ENCODE measurements at places on chromosomes 2 and 18.

DNA sequence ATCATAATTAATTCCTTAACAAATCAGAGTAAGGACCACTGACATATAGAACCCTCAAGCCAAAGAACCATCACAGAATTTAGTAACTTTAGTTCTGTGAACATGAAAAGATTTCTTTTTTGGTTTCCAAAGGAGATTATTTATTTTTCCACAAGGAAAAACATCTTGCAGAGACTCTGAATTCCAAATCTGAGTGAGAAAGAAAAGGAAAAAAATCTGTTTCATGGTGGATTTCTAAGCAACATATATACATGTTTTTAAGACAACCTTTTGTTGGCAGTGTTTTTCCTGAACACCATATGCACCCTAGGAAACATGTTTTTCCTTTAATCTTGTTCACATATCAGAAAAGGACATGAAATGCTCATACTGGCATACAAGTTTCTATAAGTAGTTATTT, 149.8 kb downstream of the AGPS start:
- no peak for DNase-seq

DNA sequence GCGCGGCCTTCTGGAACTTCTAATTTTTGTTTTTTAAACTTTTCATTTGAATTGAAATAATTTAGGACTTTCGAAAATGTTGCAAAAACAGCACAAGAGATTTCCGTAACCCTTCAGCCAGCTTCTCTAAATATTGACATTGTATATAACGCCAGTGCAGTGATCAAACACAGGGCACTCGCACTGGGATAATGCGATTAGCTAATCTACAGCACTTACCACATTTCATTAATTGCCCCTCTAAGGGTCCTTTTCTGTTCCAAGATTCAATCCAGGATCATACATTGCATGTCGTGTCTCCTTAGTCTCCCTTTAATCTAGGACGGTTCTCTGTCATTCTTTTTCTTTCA, 343 bp upstream of the CD302 start:
- no peak for DNase-seq

- DNase-seq: no peak
These were observed 270.8 kb downstream of the NYAP2 start for GRCh38 chr2:225670111-225670974.

DNA sequence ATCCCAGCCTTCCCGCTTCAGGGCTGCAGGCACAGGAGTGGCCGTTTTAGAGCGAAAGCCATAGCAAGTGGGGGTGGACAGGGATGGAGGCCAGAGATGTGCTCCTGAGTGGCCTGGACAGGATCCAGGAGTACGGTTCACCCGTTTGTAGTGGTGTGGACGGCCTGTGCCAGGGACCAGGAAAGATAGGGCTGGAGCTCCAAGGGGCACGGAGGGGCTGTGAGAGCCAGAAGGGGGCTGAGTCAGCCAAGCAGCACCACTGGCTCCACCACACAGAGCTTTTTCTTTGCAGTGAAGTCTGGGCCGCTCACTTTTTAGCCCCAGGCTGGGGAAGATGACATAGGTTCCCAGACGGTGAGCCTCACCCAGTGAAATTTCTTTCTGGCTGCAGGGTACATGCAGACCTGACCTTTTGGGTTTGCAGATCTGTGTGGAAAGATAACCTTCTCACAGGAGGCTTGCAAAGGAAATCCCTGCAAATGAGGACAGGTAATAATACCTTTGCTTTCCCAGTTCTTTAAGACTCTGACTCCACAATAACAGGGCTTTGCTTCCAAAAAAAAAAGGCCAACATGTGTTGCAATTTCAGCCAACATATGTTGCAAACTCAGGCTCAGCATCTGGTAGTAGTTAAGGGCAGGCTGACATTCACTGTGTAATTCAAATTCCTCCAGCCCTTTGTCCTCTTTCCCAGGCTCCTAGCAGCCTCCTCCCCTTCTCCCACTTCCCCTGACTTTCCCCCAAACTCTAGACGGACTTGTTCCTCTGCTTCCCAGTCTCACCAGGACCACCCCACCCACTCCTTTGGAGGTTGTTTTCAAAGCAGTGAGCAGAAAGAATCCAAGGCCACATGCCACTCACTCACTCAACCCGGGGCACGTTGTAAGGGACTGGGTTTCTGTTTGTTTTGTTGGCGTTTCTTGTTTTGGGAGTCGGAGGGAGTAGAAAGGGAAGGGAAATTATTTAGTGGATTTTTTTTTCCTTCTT, 20.3 kb upstream of the LAPTM4A start:
- DNase-seq: no peak

GRCh38 chr2:9377461-9378097, 45.7 kb downstream of the ITGB1BP1 start:
- no peak for DNase-seq

DNA sequence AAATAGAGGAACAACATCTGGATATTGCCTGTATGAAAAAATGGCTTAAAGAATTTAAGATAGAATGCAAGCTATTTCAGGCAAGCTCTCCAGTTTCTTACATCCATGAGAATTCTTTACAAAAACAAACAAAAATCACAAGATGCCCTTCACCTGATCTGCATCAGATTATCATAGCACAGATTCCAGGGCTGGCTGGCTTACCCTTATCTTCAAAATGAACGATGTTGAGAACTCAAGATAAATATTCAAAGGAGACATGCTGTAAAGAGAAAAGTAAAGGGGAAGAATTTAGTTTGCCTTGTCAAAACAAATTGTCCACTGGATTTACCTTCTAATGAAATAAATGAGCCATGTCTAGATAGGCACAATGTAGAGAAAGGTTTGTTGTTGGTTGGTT, 18.7 kb upstream of the SLC40A1 start:
- no peak for DNase-seq

DNA sequence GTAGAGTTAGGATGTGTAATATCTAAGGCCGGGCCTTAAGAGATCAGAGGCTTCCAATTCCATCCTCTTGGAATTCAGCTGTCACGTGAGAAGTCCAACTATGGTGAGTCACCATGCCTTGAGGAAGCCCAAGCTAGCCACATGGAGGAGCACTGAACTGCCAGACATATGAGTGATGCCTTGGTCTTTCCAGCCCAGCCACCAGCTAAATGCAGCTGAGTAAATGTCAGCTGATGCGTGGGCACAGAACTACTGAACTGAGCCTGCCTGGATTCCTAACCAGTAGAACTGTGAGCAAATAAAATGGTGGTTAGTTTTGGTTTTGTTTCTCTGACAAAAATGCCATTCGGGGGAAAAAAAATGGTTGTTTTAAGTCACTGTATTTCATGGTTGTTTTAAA, 153.7 kb upstream of the SERTAD2 start:
- DNase-seq: no peak

DNA sequence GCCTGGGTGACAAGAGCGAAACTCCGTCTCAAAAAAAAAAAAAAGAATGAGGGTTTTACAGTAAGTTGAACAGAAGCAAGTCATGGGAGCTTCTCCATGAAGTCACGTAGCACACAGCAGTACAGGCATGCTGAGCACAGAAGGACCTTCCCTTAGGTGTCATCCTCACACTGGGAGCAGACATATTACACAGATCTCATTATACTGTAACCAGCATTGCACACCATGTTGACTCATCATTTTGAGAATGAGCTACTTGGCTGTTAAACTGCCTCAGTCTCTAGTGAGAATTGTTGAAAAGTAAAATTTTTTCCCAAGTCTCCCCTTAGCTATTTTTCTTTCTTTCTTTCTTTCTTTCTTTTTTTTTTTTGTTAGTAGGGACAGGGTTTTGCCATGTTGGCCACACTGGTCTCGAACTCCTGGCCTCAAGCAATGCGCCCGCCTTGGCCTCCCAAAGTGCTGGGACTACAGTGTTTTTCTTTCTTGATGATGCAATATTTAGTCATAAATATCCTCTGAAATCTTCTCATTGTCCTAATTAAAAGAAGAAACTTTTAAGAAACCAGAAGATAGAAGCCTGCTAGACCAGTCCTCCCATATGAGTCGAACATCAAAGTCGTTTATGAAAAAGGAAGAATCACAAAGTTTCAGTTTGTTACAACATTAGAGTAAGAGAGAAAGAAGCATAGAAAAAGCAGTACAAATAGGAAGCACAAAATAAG, 37.9 kb upstream of the PPP1CB start:
- no peak for DNase-seq

DNA sequence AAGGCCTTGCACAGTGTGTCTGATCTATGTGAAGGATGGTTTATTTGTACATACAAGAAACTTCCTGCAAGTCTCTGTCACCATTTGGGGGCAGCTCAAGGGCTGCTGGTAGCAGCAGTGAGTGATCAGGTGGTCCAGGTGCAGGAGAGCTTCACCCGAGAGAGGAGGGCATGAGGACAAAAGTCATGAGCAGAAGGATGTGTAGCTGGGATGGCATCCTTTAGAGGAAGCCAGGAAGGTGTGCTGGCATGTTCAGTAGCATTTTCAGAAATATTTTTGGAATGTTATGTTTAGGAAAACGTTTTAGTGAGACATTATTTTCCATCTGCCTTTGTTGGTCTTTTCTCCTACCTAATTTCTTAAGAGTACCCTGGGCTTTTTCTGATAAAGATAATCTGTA, 31.9 kb downstream of the VWA3B start:
- no peak for DNase-seq
